Calu3 (cell line): ENCODE measurements at places on chromosomes 16 and 17.

- no peak overlapping the region for H3K4me3 ChIP-seq
- no peaks in the 10 kb centered on the region for H3K27me3 ChIP-seq
- peaks cover 16% of the 10 kb centered on the region for H3K4me1 ChIP-seq
- no peaks in the 10 kb centered on the region for H3K36me3 ChIP-seq
Observed at GRCh38 chr17:64343833-64344637, 46.6 kb downstream of the PECAM1 start.

GRCh38 chr17:48194097-48194550 lies 86.6 kb downstream of the SNX11 start:
- no peak overlapping the region for H3K27ac ChIP-seq
- no peaks in the 10 kb centered on the region for H3K27me3 ChIP-seq
- no peak overlapping the region for H3K4me3 ChIP-seq
- peaks cover 6% of the 10 kb centered on the region for H3K4me1 ChIP-seq

- H3K27ac ChIP-seq: no peak overlapping the region
- H3K36me3 ChIP-seq: no peaks in the 10 kb centered on the region
- no peak for DNase-seq
- no peaks in the 10 kb centered on the region for H3K4me1 ChIP-seq
- H3K27me3 ChIP-seq: no peaks in the 10 kb centered on the region
Observed at GRCh38 chr16:75931043-75931442, 204.8 kb upstream of the CPHXL start.

- no peaks in the 10 kb centered on the region for H3K27me3 ChIP-seq
- peak overlapping the region; percentile 2 for H3K4me3 ChIP-seq
- H3K36me3 ChIP-seq: peaks cover 70% of the 10 kb centered on the region
Observed at GRCh38 chr16:67933805-67934204, 2.1 kb upstream of the CTRL start.

- H3K27me3 ChIP-seq: peaks cover 27% of the 10 kb centered on the region
- DNase-seq: no peak
- no peaks in the 10 kb centered on the region for H3K4me1 ChIP-seq
- no peak overlapping the region for H3K4me3 ChIP-seq
- no peaks in the 10 kb centered on the region for H3K36me3 ChIP-seq
Observed at GRCh38 chr16:12721841-12722421, 81.8 kb downstream of the CPPED1 start.

DNA sequence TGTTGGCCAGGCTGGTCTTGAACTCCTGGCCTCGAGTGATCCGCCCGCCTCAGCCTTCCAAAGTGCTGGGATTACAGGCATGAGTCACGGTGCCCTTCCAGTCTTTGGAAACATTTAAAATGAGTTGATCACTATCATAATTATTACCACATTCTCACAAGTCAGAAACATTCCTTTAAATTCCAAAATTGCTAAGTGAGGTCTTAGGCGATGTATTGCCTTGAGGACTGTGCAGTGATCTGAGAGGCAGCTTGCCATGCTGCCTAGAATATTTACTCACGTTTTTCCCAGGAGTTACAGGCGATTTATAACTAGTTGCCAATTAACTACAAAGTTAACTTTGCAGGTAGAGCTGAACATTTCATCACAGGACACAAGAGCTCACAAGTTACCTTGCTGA lies 5.7 kb upstream of the ATXN1L start:
- peaks cover 5% of the 10 kb centered on the region for H3K36me3 ChIP-seq
- H3K27ac ChIP-seq: no peak overlapping the region
- H3K4me3 ChIP-seq: no peak overlapping the region
- no peak for DNase-seq
